ENCODE measurements at places on chromosomes 11 and 22.

- no peak for DNase-seq
These were observed 662.1 kb downstream of the NTM start for GRCh38 chr11:132032555-132032954.

- DNase-seq = no peak
These were observed 31.6 kb upstream of the ZBTB16 start for GRCh38 chr11:114027926-114028325.

DNA sequence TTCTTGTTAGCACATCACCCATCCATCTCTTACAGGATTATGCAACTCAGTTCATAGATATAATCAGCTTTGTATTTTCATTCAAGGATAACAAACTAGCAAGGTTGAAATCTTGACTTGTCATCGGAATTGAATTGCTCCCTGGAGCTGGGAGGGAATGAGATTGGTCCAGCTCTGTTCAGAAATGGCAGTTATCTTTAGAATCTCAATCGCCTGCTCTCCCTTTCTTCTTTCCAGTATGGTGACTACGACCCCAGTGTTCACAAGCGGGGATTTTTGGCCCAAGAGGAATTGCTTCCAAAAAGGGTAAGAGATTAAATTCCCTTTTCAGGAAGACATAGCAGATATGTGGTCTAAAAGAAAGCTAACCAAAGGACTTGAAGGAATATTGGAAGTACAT, 51.0 kb downstream of the NF2 start:
- DNase-seq = no peak

- no peak for DNase-seq
These were observed 378.8 kb downstream of the ETS1 start for GRCh38 chr11:128208329-128209137.

DNA sequence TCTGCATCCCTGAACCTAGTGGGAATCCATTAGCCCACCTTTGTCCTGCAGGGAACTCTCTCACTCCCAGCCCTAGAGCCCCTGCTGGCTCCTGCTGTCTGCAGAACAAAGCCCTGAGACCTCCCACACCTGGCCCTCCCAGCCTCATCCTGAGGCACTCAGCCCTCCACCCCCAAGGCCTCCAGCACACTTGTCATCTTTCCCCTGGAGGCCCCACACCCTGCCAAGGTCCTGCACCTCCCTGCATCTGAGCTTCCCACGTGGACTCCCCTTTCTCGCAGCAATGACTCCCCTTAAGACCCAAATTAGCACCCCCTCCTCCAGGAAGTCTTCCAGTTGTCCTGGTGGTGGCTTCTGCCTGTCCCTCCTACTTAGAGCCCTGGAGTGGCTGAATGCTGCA, 42.3 kb upstream of the LINC01488 start:
- no peak for DNase-seq

DNA sequence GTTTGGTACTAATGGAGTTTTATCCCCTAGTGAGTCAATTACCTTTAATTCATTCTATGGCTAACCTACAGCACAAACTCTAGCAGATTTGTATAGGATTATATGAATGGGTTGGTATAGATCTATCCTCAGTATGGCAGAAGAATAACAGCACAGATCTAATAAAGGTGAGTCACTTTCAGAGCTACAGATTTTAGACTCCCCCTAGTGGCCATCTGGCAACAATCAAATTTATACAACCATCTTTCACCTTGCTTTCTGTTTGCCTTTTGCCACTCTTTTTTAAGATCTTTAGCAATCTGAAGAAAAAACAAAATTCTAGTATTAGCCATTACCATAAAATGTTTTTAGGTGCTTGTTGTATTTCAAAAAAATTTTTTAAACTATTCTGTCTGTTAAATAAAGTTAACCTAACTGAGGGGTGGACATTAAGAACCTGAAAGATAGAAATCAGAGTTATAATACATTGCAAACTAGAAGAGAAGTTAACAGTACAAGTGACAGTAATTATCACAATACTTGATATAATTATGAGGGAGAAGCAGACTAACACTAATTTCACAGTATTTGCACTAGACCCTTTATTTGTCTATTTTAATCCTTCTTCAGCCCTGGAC, 25.8 kb downstream of the DDIAS start:
- DNase-seq = peak; percentile 80

GRCh38 chr22:48373626-48374173, 1454.0 kb downstream of the BRD1 start:
- no peak for DNase-seq

DNA sequence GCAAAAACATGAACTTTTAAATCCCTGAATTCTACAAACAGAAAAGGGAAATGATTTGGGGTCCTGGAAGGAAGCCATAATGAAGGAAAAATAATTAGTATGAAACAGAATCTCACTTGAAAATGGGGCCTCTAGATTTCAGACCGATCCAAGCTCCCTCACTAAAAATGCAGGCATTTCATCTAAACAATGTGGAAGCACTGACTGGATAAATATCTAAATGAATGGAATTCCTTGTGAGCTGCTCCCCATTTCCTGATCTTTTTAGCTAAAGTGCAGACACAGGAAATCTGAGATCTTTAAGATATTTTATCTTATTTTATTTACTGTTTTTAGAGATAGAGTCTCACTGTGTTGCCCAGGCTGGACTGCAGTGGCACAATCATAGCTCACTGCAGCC, 1255.8 kb downstream of the LRRC4C start:
- DNase-seq = no peak

DNA sequence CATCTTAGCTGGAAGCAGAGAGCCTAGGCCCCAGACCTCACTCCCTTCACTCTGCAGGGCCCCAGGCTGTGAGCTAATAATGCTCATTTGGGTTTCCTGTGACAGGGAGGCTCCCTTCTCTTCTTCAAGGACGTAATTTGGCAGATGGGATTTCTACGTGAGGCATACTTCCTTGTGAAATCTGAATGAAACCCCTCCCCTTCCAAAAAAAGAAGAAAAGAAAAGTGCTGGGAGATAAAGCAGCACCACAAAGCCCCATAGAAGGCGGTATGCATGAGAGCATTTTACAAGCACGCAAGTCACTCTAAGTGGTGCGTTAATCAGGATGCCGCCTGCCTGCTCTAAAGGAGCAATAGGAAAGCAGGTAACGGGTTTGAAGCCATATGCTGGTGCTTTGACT, 5.7 kb downstream of the P2RX3 start:
- DNase-seq = no peak

- DNase-seq = no peak
These were observed 14.6 kb upstream of the FCHSD2 start for GRCh38 chr11:73156686-73157085.

DNA sequence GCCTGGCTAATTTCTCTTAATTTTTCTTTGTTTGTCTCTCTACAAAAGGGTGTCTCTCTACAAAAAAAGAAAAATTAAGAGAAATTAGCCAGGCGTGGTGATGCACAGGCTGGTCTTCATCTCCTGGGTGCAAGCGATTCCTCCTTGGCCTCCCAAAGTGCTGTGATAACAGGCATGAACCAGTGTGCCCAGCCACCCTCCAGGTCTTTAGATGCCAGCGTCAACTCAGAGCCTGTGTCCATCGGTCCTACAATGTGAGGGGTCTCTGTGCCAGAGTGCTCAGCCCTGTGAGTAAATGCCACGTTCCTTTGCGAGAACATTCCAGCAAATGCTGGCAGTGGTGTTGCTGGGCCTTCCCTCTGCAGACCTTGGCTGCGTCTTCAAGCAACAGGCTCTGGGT, 62.7 kb downstream of the IGF2 start:
- DNase-seq = no peak

- no peak for DNase-seq
These were observed 15.5 kb upstream of the C1QTNF4 start for GRCh38 chr11:47609675-47610074.

- no peak for DNase-seq
These were observed 14.7 kb downstream of the MGAT3 start for GRCh38 chr22:39471381-39472141.

- no peak for DNase-seq
These were observed 464.7 kb downstream of the INSC start for GRCh38 chr11:15579287-15580001.

DNA sequence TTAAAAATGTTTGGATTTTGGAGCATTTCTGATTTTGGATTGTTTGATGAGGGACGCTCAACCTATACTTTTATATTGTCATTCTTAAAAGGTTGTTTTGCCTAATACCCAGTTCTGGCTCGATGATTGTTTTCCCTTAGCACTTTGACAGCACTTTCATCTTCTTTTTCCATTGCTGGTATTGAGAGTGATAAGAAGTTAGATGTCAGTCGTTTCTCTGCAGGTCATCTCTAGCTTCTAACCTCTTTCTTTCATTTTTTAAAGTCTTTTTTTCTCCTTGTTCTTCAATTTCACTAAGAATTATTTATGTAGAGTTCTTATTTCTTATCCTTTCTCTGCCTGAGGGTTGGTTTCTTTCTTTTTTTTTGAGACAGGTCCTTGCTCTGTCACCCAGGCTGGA, 18.8 kb downstream of the PPP6R3 start:
- DNase-seq = no peak

DNA sequence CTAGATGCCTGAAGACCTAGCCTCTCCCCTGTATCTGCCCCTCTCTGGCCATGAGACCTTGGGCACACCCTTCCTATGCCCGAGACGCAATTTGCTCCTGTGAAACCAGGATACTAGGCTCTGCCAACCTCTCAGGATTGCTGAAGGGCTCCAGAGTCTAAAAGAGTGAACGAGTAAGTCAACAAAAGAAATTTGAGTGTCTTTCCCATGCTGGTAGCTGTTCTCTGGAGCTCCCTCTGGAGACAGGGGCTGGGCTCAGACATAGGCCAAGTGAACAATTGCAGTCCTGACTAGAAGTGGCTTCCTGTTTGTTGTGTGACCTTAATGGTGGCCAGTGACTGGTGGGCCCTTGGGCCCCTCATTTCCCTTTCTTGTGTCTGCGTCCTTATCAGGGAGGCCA, 189.0 kb upstream of the NARS2 start:
- no peak for DNase-seq

DNA sequence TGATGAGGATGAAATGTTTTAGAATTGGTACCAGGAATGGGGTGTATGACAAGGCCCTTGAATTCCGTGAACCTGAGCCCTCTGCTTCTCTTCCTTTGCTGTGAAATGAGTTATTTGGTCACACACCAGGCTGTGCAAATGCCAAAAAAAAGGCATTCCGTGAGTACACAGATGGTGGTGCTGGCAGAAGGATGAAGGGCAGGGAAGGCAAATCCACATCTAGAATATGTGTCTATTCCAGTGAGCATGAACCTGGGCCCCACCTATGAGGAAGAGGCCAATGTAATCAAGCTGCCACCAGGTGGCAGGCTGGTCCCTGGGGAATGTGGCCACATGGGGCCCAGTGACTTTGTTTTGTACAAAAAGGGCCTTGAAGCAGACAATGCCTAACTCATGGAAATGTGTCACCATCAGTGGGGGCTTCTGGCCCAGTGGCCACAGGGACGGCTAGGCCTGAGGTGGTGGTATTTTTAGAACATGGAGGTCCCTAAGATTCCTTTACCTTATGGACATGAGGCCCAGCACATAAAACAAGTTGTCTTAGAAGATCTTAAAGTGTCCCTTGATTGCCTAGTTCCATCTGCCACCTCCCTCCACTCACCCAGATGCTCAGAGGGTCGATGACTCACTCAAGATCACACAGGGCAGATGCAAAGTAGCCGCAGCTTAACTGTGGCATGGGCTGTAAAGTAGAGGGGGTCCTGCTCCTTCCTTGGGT, 3.9 kb upstream of the RNF215 start:
- DNase-seq = peak; percentile 85

DNA sequence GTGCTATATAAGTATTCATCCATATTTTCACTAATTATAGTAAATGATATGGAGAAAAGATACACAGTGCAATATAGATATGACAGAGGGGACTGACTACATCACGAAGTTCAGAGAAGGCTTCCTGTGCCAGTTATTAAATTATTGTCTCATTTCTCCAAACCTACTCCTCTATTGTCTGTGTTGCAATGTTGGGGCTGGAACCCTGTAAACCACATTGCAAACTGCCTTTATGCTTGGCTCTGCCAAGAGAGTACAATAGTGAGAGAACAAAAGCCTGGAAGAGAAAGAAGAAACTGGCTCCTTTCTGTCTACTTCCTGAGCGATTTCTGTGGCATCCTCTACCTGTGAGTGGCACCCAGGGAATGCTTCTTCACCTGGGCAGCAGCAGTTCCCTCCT, 46.4 kb downstream of the ME3 start:
- DNase-seq = no peak

GRCh38 chr11:19670030-19670791, 42.4 kb upstream of the NAV2 start:
- DNase-seq = peak; percentile 62

- DNase-seq = no peak
These were observed 35.8 kb downstream of the INSC start for GRCh38 chr11:15150507-15150906.

DNA sequence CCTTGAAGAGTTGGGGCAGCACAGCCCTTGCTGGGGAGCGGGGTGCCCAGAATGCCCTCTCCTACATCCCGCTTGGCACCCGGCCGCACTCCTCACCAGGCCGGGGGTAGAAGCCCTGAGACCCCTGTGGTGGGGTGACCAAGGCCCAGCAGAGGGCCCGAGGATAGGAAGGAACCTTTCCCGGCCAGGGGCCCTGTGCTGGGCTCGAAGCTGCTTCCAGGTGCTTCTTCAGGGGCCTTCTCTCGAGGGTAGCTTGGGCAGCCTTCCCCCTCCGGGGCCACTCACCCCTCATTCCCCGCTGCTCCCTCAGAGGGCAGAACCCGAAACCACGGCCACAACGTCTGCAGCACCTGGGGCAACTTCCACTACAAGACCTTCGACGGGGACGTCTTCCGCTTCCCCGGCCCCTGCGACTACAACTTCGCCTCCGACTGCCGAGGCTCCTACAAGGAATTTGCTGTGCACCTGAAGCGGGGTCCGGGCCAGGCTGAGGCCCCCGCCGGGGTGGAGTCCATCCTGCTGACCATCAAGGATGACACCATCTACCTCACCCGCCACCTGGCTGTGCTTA, 752 bp downstream of the MUC2 start:
- DNase-seq = no peak

DNA sequence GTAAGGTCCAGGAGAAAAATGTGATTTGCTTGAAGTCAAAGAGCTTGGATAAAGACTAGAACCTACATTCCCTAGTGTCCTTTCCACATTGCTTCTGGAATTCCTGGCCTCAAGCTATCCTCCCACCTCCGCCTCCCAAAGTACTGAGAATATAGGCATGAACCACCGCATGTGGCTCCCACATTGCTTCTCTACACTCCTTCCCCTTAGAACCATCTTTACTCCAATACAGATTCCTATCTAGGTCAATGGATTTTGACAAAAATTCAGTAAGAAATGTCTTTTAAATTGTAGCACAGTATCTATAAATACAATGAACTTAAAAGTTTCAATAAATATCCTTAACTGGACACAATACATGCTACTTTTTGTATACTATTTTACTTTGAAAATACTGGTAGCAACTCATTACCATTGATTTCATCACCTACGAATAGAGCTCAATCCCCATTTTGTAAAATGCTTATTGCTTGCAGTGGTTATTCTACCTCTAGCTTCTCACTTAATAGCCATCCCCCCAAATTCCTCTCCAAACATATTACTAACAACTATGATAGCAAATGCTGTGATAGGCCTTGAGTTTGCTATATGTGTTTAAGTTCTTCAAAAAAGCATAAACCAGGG, 53.4 kb downstream of the GAB2 start:
- no peak for DNase-seq

- DNase-seq = no peak
These were observed 88.3 kb downstream of the LUZP2 start for GRCh38 chr11:24585192-24585591.

GRCh38 chr11:62130283-62131169, 6.7 kb downstream of the INCENP start:
- DNase-seq = no peak

GRCh38 chr22:27526901-27527300, 274.7 kb downstream of the MN1 start:
- DNase-seq = no peak

GRCh38 chr11:45051621-45052020, 94.8 kb upstream of the PRDM11 start:
- DNase-seq = no peak
